ENCODE measurements at places on chromosomes 12 and 14.

- DNase-seq: no peak
These were observed 54.1 kb downstream of the BEGAIN start for GRCh38 chr14:100532906-100533655.

DNA sequence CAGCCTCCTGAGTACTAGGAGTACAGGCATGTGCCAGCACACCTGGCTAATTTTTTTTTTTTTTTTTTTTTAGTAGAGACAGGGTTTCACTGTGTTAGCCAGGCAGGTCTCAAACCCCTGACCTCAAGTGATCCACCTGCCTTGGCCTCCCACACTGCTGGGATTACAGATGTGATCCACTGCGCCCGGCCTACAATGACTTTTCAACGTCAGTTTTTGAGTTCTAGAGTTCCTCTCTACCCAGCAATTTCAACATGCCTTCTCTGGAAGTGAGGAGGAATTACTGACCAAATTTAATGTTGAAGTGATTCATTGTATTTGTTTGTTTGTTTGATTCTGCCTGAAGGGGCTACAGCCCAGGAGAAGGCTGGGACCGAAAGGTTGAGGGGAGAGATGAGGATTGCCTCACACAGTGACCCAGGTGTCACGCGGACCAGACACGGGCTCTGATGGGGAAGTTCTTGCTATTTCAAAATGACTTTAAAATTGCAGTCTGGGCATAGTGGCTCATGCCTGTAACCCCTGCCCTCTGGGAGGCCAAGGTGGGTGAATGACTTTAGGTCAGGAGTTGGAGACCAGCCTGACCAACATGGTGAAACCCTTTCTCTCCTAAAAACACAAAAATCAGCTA is 8.6 kb upstream of the DENR start:
- DNase-seq: no peak

DNA sequence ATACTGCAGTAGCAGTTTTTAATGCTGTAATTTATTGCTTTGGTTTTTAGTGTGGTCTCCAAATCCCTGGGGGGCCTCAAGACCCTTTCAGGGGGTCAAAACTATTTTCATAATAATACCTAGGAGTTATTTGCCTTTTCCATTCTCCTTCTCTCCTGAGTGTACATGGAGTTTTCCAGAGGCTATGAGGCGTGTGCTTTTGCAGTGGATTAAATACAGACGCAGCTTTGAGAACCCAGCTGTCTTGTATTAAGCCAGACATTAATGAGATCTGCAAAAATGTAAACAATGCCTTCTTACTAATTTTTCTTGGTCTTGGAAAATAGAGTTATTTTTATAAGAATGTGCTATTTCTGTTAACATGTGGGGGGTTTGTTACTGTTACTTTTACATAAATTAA is 68.6 kb downstream of the SLC25A47 start:
- DNase-seq: no peak

GRCh38 chr14:42664190-42664589 is 1057.5 kb downstream of the LRFN5 start:
- no peak for DNase-seq

DNA sequence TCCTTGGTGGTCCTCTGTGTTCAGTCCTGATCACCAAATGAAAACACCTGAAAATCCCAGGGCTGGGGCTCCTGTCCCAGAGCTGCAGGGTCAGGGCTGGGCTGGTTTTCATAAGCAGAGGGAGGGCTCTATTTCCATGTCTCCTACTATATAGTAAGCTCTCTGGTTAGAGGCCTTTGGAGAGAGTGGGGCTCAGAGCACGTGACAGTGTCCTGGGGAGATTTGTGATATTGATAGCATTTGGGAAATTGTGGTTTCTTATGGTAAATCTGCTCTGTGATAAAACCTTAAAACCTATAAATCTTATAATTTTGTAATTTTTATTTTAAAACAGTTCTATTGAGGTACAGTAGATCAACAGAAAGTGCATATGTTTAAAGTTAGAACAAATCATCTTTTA is 1202.2 kb downstream of the TMEM121 start:
- no peak for DNase-seq

DNA sequence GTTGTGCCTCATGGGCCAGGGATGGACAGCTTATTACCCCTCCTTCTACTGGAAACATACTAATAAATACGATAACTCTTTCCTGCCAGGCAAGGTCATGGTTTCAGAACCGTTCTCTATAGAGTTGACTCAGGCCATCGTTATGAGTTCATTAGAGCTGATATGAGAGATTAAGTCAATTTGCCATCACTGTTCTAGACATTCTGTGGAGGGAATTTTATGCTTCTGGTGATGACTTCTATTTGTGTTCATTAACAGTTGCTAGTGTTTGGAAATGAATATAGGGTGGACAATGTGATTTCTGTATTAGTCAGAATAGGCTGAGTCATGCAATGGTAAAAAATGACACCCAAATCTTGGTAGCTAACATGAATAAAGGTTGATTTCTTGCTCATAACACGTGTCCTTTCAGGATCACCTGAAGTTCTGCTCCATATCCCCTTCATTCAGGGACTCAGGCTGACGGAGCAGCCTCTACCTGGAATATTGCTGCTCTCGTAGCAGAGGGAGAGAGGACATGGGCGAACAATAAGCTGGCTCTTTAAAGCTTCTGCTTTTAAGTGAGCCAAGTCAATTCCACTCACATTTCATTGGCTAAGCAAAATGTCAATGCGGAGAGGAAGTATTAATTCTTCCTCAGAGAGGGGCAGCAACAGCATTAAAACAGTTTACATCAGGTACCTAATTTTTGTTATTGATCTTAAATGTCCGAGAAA is 18.5 kb upstream of the TBPL2 start:
- peak; percentile 46 for DNase-seq

DNA sequence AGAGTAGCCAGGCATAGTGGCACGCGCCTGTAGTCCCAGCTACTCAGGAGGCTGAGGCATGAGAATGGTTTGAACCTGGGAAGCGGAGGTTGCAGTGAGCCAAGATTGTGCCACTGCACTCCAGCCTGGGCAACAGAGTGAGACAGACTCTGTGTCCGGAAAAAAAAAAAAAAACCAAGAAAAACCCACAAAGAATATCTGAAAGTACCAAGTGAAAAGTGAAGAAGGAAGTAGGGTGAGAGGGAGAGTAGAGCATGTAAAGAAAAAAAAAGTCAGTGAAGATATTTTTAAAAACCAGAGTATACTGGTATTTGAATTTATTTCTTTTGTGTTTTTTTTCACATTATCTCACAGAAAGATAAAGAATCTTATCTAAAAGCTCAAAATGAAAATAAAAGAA is 43.3 kb upstream of the ISM2 start:
- no peak for DNase-seq

GRCh38 chr12:110514363-110514762 is 12.2 kb downstream of the RAD9B start:
- DNase-seq: no peak

DNA sequence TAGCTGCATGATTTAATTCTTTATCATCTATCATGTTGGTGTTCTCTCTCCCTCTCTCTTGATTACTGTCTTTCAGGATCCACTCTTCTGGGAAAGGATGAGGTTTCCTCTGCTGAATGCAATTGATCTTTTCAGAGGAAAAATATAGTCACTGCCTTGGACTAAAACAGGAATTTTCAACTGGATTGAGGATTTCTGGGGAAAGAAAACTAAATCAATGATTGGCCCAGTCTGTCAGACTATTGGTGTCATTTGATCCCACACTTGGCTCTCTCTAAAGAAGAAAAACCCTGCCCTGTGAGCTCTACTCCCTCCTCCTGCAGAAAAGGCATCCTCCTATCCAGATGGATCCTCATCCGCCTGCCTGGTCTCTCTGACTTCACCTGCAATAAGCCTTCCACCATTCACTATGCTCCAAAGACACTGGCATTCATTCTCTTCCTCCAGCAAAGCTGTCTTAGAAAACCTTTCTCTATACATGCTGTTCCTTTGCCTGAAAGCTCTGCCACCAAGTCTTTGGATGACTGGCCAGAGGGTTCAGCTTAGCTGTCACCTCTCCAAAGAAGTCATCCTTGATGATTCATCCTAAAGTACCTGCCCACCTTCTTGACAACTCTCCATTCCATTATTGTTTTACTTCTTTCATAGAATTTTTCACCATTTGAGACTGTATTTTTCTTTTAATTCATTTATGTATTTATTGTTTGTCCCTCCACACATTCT is 127.7 kb upstream of the CAND1 start:
- no peak for DNase-seq

DNA sequence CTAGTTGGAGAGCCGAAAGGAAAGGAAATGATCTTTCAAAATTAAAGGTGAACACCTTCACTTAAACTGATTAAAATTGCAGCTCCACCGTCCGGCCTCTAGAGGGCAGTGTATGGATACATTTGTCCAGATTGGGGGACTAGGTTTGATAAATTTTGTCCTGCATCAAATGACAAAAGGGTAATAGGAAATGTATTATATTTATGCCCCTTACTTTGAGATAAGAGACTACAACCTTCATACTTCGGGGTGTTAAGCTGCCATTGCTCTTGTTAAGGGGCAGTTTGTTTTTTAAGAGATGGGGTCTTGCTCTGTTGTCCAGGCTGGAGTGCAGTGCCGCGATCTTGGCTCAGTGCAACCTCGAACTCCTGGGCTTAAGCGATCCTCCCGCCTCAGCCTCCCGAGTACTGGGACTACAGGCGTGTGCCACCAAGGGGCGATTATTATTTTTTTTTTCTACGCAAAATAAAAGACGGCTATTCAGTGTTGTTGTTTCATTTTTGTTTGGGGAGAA is 818 bp upstream of the SUOX start:
- DNase-seq: no peak

GRCh38 chr12:78439666-78440065 is 424.9 kb upstream of the SYT1 start:
- no peak for DNase-seq

- DNase-seq: no peak
These were observed 1133.2 kb upstream of the TMEM132C start for GRCh38 chr12:127133675-127134335.

DNA sequence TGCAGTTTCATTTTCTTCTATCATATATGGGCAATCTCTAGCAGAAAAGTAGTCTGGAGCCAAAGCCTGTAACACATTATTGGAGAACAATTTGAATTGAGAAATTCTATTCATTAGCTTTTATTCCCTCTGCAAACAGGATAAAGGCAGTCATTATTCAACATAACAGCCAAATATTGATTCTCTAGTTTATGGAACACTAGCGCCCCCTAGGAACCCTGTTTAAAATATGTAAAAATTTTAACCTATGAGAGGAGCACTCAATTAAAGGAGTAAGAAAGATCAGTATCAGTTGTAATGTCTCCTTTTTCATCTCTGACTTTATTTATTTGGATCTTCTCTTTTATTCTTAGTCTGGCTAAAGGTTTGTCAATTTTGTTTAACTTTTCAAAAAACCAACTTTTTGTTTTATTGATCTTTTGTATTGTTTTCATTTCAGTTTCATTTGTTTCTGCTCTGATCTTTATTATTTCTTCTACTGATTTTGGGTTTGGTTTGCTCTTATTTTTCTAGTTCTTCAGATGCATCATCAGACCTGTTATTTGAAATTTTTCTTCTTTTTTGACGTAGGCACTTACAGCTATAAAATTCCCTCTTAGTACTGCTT is 4.8 kb upstream of the LMNTD1 start:
- peak; percentile 10 for DNase-seq

GRCh38 chr12:12540261-12541013 is 22.2 kb downstream of the DUSP16 start:
- no peak for DNase-seq

DNA sequence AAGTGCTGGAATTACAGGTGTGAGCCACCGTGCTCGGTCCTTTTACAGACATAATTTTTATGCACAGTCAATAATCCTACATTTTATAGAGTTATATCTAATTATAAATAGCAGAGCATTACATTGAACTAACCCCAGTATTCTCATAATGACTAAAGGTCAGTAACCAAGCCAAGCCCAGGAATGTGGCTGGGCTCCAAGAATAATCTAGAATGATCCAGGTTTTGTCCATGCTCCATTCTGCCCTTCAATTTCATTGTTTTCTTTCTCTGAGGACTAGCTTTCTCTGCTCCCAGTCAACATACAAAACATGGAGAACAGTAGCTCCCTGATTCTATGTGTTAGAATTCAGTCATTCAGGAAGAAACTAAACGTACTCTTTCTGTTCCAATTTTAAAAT is 92.1 kb upstream of the KRR1 start:
- no peak for DNase-seq

- peak; percentile 18 for DNase-seq
These were observed 32.4 kb upstream of the HELB start for GRCh38 chr12:66269757-66270383.

DNA sequence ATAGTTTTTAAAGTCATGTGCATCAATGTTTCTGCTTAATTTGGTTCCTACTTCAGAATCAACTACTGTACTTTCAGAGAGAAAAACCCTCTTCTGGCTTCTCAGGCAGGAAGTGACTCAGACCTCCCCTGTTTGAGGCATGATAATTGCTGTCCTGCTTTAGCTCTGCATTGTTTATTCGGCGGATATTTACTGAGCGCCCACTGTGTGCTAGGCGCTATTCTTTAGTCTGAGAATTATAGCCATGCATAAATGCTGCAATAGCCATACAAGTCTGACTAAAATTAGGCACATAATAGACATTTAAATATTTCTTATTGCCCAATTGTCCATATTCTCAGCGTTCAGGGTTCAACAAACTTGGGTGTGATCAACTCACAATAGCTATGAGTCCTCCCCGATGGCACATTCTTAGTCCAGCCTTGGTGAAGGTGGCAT is 6.1 kb upstream of the AMIGO2 start:
- no peak for DNase-seq

DNA sequence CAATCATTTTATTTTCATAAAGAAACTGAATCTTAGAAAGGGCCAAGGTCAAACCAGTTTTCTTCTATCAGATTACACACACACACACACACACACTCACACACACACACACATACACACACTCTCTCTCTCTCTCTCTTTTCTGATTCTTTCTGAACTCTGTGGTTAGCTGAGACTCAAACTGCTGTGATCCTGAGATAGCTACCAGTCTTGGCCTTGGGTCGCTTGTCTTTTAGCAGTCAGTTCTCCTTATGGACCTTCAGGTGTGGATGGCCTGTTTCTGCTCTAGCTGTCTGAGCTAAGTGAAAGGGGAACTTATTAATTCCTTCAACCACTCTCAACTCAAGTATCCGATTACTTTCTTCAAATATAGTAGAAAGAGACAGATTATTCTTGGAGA is 145.1 kb downstream of the GRIP1 start:
- DNase-seq: no peak

- peak; percentile 87 for DNase-seq
These were observed 143.6 kb downstream of the PAWR start for GRCh38 chr12:79547044-79547734.

Data from retinal pigment epithelial cell (primary cell).